ENCODE measurements at places on chromosomes 7 and 10.
A peak's percentile ranks its signal among the peaks of the same experiment; 100 is the strongest.

DNA sequence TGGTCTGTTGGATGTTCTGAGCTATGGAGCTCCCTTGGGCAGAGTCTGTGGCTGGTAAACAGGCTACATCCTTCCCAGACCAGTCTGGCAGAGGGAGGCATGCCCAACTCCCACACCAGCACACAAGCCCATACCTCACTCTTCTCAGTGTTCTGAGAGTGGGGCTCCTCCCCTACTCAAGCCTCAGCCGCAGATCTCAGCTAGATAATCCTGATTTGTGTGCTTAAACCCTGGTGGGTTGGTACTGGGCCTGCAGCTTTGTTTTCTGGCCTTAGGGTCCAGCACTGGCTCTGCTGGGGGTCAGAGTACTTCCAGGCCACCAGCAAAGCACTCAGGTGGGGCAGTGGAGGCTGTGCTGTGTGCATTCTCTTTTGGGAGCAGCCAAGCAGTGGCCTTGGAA, 70.4 kb downstream of the MGAM2 start:
- ATAC-seq, result no peak

DNA sequence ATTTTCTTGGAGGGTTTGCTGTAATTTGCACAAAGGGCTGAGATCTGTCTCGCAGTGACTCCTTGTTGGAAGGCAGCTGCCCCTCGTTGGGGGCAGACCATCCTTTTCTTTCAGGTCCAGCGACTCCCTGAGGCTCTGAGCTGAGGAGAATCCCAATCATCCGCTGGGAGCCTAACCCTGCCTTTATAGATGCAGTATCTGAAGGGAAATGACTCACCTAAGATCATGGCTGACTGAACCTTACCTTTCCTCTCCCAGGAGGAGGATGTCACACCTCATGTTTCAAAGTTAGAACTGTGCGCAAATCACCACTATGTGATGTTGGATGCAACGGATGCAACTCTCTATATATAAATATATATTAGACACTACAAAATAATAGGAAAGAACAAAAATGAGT, 36.4 kb upstream of the MXI1 start:
- no peak for ATAC-seq

- no peak for ATAC-seq
These were observed 251.2 kb upstream of the HGF start for GRCh38 chr7:82021036-82021435.

DNA sequence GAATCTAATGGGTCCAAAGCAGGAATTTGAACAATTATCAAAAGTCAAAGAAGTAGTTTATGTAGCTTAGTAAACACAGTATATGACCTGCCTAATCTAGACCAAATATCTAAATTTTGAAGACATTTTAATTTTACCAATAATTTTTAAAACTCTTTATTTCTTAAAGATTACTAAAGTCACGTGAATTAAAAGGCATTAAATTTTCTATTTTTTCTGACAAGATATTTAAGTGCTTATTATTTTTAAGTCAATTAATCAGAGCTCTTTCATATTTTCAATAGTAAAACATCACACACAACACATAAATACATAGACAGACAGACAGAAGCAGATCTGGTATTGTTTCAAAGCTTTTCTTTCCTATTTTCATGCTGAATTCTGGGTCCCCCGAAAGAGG, 89.5 kb downstream of the ZNF467 start:
- ATAC-seq, result no peak

DNA sequence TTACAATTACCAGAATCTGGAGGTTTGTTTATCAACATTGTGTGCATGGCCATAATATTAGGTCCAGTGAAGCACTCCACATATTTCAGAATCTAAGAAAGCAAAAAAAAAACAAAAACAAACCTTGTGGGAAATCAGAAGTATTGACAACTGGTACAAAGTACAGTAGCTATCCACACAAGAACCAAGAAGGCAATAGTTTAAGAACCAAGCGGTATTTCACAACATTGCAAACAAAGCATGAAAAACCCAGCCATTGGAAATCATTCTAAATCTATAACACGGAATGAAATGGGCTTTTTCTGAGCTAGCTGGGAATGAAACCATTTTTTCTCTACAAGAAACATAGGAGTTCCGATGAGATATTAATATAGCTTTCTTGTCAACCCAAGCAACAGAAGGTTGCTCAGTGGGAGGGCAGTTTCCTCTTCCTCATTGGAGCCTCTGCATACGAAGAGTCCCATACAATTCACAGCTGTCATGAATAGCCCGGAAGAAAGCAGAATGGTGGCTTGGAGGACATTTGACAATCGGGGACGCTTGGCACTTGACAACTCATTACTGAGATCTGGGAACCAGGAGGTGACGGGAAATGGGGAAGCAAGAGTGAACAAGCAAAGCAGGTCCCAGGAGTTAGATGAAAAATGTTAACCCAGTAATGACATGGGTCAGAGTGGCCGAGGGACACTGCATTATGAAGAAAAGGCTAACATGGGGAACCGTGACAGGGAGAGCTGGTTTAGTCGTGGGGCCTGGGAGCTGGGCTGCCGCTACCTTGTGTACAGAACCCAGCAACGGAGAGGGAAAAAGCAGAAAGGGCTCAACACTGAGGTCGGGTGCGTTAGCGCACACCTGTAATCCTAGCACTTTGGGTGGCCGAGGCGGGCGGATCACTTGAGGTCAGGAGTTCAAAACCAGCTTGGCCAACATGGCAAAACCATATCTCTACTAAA, 7.8 kb downstream of the PHYH start:
- no peak for ATAC-seq

- no peak for ATAC-seq
These were observed 1037.1 kb downstream of the REEP3 start for GRCh38 chr10:64558094-64558835.

GRCh38 chr10:78779339-78779955, 289.3 kb upstream of the ZMIZ1 start:
- ATAC-seq, result no peak

- peak; percentile 19 for ATAC-seq
These were observed 17.4 kb downstream of the TRIM8 start for GRCh38 chr10:102661658-102662028.

DNA sequence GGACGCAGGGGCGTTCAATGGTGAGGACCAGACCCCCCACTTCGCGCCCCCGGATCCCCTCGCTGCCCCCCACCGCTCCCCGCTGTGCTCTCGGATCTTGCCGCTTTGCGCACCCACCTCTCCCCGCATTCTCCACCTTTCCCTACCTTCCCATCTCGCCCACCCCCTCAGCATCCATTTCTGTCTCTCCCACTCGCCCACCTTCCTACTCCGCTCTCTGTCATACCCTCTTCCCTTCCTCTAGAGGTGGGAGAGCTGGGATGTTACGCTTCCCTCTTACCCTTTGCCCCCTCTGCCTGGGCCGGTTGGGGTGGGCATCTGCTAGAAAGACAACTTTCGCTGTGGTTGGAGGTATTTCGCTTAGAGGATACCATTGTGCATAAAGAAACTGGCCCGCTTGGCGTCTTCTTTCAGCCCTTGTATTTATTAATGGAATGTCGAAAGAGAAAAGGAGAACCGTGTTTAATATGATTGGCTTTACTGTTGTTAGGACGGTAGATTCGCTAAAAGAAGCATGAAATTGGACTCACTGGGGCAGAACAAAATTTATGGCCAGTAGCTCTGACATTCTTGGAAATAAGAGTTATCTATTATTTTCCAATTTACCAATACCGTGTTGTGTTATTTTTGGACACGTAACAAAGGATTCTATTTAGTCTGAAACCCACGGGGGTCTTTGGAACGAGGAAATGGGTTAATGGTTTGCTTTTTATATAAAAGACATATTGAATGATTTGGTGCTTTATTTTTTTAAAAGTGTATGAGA, 873 bp downstream of the PRKAR2B start:
- ATAC-seq, result no peak

DNA sequence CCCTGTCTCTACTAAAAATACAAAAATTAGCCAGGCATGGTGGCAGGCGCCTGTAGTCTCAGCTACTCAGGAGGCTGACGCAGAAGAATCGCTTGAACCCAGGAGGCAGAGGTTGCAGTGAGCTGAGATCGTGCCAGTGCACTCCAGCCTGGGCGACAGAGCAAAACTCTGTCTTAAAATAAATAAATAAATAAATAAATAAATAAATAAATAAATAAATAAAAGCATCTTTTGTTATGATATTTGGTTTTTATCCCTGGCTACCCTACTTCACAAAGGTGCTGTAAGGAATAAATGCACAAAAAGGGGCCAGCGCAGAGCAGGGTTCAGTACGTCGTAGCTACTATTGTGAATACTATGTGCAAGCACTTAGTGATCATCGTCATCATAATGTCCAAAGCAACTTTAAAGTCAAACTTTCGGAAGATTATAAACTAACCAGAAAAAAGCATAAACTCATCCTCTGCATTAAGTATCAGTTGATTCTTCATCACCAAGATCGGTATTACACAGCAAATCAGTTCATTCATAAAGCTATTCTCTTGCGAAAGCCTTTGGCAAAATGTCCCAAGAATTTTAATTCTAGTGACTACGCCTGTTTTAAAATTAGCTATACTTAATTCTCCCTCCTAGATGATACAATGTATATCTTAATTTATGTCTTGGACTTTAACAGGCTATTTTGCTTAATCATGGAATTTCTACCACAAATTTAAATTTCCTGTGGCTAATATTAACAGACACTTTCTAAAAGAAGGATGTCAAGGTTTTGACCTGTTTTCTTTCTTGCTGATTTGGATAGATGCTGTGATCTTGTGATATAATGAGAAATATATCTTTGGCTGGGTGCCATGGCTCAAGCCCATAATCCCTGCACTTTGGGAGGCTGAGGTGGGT, 7.6 kb upstream of the NFE2L3 start:
- ATAC-seq, result no peak

- ATAC-seq, result no peak
These were observed 208.8 kb downstream of the CTNNA3 start for GRCh38 chr10:67487199-67487598.

DNA sequence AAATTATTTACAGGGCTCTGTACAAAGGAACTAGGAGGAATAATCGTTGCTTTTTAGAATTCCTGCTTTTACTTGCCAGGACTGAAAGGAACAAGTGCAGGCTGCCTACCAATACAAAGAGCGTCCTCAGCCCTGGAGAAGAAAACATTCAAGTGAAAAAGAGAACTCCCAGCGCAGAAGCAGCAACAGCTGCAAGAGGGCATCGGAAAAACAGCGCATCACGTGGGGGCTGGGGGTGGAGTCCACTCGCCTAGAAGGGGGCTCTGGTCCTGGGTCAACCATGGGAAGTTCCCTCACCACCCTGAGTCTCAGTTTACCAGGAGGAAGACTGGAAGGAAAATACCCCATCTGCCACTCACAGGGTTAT, 385 bp upstream of the C10orf90 start:
- no peak for ATAC-seq

DNA sequence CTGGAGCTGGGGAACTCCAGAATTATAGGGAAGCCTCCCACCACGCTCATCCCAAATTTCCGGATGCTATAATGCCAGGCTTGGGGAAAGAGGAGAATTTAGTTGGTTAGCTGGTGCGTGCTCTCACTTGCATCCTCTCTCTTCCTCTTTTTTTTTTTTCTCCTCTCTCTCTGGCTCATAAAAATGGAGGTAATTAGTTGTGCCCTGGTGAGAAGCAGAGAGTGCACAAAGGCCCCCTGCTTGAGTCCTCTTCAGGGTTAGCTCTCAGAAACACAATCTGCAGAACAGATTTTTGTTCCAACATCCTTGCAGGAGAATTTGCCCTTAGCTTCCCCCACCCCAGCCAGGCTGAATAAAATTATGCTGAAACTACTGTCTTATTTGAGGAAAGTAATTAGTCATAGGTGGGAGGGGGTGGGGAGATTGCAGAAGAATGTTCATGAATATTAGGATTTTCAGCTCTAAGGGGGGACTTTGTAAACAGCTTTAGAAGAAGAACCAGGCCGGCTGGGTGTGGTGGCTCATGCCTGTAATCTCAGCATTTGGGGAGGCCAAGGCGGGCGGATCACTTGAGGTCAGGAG, 7.6 kb downstream of the SERPINE1 start:
- ATAC-seq, result no peak

DNA sequence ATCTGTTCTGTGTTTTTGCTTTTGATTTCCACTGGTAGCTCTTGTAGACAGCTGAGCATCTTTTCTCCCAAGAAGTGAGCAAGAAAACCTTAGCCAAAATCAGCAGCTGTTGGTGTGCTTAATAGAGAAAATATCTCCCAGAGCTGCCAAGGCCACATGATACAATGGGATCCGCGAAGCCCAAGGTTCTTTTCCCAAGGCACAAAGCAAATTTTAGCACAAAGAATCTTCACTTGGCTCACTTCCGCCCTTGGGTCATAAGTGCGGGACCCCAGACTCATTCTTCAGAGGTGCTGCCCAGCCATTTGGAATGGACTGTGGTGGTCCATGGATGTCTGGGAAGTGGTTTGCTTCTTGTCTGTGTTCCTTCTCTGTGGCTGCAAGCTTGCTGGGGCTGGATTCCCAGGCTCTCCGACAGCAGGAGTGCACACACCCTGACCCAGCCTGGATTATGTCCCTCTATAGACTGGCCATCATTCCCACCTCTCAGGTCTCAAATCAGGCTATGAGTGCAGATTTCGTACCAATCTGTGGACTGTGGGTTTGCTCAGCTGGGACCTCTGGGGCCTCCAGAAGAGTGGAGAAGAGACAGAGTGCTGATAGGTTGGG, 93.0 kb upstream of the TMEM72 start:
- ATAC-seq, result no peak

- ATAC-seq, result no peak
These were observed 1.4 kb upstream of the DHTKD1 start for GRCh38 chr10:12067336-12067735.

DNA sequence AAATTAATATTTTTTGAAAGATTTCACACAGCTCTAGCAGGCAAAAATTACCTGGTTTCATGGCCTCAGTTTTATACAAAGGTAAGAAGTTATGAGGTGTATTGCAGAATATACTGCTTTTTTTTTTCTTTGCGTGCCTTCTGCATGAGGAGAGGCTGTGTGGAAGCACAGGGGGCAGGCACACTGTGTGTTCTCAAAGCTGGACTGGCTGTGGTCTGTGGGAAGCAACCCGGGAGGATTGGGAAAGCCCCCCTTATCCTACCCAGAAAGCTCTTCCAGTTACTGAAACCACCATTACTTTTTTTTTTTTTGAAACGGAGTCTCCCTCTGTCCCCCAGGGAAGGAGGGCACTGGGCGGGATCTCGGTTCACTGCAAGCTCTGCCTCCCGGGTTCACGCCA, 25.0 kb downstream of the ADARB2 start:
- no peak for ATAC-seq

DNA sequence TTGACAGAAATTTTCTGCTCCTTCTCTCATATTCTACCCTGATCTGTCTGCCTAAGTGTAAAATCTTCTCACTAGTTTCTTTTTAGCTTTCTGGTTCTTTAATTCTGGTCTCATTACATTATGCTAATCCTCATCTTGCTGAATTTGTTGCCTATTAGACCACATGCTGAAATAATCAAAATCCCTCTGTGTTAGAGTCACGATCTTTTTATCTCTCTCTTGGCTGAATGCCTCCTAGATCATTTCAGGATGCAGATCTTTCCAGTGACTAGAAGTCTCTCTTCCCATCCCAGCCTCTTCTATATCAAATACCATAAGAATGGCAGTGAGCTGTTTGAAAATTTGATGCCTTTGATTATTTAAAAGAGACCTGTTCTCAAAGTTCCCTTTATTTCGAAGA, 661.9 kb downstream of the SORCS1 start:
- no peak for ATAC-seq
